RWPE1 (cell line): ENCODE measurements at places on chromosomes 12 and 14.
A peak's percentile ranks its signal among the peaks of the same experiment; 100 is the strongest.

DNA sequence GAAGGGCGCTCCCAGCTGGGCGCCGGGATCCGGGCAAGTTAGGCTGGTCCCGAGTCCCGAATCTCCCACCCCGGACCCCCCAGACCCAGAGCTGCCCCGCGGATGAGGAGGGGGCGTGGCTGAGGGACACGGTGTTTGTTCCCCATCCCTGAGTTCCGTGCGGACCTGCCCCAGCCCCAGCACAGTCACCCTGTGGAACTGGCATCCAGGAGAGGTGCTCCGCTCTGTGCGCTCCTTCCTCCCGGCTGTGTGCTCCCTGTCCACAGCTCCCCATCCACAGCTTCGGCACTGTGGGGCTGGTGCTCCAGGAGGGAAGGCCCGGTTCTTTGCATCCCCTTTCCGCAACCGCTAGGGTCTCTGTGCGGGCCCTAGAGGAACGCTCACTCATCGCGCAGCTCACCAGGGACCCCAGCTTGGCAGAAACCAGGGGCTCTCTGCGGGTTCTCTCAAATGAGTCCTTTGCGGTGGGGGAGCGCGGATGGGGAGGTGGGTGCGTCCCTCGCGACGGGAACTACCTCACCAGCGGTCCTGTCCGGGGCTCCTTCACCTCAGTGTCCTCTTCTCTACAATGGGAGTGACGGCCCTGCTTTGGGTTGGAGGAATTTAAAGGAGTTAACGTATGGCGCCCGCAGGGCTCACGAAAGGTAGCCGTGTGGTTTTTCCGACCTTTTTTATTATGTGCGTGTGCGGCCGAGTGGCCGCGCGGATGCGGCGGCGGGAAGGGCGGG lies 845 bp downstream of the TMEM132C start:
- no peak for DNase-seq

DNA sequence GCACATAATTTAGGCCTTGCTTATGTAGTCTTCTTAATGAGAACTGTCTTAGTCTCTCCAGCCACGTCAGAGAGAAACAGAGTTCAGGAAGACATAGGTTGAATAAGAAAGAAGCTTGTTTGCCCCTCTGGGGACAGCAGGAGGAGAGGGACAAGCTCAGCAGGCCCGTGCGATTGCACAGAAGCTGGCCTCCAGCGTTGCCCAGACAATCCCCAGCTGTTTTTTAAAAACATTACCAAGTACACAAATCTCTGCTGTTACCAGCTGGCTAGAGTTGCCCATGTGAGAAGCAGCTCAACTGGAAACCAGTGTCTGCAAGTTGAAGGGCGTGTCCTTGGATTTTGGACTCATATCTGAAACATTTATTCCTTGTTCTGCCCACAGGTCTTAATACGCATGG lies 232.6 kb downstream of the EFCAB11 start:
- DNase-seq, result no peak

DNA sequence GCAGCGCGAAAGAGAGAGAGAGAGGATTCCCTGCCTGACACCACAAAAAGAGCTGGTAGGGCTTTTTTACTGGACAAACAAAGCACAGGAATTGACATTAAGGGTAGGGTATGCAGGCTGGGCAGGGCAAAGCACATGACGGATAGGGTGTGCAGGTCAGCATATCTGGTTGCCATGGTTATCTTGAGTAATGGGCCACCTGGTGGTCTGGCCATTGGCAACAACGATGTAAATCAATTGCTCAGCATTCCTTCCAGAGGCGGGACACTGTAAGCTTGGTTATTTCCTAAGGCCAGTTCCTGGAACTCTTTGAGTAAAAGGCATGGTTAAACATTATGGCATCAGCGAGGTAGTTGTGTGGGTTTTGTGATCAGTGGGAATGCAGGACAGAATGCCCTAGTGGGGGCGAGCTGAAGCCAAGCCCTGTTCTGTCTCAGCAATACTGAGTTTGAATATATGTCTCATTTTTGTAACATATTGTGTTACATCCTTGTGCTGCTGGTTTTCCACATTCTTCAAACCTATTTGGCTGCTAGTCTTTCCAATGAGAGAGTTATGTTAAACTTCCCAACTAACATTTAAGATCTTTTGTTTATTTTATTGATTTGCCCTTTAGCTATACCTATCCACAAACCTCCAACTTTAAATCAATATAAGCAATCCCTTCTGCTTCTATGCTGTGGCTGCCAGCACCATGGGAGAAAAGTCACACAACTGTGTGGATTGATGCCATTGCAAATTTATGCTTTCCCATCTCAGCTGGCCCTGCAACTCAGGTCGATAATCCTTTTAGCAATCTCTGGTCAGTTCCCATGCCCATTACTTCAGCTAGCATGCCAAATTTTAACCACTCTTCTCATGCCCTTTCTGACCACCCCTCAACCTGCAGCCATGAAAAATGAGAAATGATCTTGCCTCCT lies 396.7 kb upstream of the PDE3A start:
- no peak for DNase-seq

DNA sequence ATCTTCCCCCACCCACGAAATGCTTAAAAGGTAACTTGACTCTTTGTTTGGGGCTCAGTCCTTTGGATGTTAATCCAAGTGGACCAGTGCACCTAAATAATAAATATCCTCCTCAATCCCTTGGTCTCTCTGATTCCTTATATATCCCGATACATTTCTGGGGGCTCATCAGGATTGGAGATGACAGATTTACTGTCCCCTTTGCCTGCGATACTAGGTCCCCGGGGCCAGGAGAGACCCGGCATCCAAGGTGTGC lies 26.3 kb downstream of the KLRK1 start:
- no peak for DNase-seq

DNA sequence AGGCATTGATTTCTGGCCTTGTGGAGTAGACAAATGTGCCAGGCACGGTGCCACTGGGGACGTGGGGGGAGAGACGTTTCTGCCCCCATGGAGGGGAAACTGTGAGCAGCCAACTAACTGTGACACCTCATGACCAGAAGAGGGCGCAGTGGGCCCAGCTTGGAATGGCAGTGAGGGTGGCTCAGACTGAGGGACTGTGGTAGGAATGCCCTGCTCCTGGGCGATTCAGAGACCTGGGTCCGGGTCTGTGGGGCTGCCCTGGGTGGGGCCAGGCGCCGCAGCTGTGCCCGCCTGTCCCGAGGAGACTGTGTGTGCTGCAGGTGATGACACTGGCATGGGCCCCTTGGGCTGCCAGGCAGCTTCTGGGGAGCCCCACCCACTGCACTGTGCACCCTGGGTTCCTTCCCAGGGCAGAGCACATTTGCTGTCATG lies 60.6 kb downstream of the SLC25A47 start:
- DNase-seq, result peak; percentile 49

DNA sequence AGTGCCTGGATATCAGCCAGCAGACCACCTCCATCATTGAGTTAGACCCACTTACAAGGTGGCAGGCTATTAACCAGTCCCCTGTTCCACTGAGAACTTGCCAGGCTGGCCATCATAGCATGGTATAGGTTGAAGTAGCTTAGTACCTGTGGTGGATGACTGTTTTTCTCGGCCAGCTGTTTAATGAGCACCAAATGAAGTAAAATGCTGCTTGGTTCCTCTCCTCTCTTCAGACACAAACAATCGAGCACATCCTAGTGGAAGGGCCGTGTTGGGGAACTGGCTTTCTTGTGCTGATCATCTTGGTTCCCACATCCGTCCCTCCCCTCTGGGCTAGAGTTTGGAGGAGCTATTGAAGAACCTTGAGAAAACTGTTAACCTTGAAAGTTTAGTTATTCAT lies 486.2 kb downstream of the RAD51B start:
- DNase-seq, result no peak

DNA sequence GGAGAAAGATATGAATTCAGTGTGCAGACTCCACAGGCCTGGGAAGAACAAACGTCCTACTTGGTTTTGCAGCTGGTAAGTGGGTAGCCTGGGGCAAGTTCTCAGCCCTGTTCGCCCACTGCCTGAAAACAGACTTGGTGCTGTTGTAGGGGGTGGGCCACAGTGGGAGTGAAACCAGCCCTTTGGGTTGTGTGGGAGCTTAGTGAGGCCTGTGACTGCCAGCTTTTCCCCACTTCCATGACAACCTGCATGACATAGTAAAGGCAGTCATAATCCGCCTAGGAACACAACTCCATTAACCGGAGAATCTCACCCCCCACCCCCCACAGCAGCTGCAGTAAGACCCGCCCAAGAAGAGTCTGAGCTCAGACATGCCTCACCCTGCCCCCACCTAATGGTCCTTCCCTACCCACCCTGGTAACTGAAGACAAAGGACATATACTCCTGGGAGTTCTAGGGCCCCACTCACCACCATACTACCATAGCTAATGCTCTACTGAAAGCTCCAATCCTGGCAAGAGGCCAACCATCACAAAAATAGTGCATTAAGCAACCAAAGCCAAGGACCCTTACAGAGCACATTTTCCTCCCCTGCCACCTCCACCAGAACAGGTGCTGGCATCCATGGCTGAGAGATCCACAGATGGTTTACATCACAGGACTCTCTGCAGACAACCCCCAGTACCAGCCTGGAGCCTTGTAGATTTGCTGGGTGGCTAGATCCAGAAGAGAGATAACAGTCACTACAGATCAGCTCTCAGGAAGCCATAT lies 39.8 kb upstream of the LMNTD1 start:
- no peak for DNase-seq

GRCh38 chr12:25710128-25710527 lies 157.0 kb upstream of the LMNTD1 start:
- no peak for DNase-seq

DNA sequence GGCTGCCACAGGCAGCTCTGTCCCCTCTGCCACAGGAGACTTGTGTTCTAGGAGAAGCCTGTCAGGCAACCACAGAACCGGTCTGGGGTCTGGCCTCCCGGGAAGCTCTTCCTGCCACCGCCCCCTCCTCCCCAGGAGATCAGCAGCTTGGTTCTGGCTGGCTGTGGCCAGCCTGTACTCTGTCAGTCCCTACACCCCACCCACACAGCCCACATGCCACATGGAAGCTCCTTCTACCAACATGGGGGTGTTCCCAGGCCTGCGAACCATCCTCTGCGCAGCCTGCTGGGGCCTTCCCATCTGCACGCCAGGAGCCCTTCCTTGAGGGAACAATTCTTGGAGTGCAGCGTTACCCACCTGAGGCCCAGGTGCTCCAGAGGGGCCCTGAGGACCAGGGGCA lies 16.8 kb downstream of the TMEM106C start:
- no peak for DNase-seq

- no peak for DNase-seq
These were observed 48.8 kb downstream of the LRTM2 start for GRCh38 chr12:1869145-1869544.

DNA sequence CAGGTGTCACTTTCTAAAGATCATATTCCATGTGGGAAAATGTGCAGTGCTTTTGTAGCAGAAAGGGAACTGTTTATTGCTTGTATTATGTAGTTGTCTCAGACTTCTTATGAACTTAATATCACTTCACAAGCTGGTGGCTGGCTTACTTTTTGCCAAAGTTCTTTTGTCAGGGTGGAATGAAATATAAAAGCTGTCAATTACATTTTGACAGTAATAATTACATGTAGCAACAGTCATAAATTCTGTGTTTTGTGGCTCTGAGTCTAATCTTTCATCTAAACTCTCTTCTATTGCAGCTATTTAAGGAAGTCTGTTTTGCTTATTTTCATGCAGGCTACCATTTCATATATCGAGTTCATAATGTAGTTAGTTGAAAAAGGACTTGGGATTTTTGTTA lies 106.6 kb downstream of the OTOGL start:
- DNase-seq, result no peak

GRCh38 chr12:95303476-95303875 lies 85.9 kb downstream of the VEZT start:
- DNase-seq, result no peak

GRCh38 chr12:48815126-48816110 lies 2.9 kb upstream of the CACNB3 start:
- DNase-seq, result peak; percentile 80

GRCh38 chr12:14696265-14696741 lies at the start of gene GUCY2C:
Gene GUCY2C, minus strand, starts transcription at chr12:14696599. Its CDS starts 151 bp downstream, at chr12:14696448.
- DNase-seq, result no peak

DNA sequence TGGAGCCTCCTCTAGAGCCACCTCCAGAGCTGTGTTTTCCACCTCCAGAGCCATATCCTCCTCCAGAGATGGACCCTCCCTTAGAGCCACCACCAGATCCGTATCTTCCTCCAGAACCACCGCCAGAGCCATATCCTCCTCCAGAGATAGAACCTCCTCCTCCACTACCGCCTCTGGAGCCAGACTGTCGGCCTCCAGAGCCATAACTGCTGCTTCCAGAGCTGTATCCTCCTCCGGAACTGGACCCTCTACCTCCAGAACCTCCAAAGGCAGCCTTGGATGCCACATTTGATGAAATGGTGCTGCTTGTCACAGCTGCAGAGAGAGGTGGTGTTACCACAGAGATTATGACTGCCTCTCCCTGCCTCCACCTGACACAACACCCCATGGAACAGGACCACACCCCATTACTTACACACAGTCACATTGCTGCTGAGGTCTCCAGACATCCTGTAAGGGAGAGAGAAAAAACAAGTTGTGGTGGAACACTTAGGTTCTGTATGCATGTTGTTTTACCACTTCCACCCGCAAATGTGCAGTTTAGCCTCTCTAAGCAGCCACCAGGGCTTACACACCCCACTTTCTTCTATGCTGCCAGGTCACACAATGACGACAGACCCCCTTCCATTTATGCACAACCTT lies 6.8 kb downstream of the KRT2 start:
- no peak for DNase-seq
